ENCODE measurements at places on chromosomes 6 and 20.
A peak's percentile ranks its signal among the peaks of the same experiment; 100 is the strongest.

GRCh38 chr6:16700202-16700915 is 60.9 kb downstream of the ATXN1 start:
- no peak for DNase-seq

DNA sequence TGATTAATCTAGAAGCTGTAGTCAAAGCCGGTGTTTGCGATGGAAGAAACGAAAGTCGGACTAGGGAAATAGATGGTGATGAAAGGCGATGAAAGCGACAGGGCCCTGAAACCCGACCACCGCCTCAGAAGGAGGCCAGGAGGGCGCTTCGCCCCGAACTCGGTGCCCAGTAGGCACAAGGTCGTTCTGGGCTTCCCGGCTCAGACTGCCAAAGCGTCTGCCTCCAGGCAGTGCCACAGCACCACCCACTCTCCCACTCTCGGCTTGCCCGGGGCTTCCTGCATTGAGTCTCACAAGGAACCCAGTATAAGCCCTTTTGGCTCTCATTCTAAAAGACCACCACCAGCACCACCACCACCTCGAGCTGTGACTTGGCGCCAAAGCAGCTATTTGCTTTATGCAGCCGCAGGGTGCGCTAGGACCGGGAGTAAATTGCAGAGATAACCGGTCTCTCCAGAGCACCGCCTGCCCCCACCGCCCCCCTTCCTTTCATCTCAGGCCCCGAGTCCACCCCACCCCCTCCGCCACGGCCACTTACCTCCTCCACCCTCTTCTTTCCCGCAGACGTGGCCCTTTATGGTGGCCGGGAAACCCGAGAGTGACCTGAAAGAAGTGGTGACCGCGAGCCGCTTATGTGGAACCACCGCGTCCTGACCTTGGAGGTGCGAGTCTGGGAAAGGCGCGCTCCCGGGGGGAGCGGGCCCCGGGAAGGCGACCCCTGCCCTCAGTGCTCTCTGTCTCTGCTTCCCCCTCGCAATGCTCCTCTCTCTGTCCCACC is 2.4 kb downstream of the TCF21 start:
- no peak for DNase-seq

DNA sequence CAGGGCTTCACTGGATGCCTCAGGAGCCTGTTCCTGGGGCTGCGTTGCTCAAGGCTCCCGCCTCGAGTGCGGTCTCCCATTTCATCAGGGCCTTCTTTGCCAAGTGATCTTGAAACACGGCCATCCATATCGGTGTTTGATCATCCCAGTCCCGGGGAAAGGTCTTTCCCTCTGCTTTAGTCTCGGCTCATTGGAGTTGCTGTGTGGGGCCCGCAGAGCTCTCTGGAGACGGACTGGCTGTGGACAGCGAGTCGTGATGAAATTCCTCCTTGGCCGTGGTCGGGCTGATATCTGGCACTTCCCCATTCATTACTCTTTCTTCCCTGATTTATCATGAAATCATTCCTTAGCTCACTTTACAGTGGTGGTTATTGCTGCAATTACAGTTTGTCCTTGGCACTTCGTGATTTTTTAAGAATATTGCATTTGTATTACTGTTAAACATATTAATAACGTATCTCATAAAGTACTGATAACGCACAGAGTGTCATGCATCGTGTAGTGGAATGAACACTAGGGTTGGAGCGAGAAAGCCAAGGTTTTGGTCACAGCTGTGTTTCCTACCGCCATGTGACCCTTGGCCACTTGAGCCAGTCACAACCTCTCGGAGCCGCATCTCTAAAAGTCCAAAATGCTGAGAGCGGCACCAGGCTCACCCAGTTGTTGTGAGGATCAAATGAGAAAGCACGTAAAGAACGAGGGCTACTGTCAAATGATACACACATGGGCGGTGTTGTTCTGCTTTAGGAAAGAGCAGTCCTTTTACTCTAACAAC is 71.8 kb downstream of the MTHFD1L start:
- no peak for DNase-seq

DNA sequence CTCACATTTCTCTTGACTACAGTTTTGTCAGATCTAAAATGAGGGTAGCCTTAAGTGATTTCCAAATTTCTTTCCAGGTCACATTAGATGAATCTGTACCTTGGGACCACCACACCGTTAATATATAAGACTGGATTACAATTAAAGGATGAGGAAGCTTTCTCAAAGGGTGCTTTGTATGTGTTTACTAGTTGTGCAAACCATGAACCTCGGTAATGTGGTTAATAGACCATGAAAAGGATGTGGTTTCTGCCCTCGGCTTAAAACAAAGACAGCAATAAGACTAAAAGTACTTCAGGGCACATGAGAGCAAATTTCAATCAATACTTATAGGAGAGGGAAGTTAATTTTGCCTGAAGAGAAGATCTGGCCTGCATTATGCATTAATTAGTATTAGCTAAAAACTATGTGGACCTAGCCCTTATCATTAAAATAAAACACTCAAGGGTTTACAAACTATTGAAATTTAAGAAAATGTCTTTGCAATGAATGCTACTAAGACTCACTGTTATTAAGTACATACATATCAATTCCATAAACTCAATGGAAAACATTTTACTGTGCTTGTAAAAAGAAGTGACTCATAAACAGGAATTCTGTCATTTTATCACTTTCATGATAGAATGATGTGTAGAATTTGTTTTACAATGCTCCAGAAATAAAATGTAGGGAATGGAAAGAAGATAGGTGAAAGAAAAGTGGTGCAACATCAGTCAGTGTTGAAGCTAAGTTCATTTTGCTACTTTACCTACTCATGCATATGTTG is 936 bp upstream of the TMX4 start:
- DNase-seq: no peak

DNA sequence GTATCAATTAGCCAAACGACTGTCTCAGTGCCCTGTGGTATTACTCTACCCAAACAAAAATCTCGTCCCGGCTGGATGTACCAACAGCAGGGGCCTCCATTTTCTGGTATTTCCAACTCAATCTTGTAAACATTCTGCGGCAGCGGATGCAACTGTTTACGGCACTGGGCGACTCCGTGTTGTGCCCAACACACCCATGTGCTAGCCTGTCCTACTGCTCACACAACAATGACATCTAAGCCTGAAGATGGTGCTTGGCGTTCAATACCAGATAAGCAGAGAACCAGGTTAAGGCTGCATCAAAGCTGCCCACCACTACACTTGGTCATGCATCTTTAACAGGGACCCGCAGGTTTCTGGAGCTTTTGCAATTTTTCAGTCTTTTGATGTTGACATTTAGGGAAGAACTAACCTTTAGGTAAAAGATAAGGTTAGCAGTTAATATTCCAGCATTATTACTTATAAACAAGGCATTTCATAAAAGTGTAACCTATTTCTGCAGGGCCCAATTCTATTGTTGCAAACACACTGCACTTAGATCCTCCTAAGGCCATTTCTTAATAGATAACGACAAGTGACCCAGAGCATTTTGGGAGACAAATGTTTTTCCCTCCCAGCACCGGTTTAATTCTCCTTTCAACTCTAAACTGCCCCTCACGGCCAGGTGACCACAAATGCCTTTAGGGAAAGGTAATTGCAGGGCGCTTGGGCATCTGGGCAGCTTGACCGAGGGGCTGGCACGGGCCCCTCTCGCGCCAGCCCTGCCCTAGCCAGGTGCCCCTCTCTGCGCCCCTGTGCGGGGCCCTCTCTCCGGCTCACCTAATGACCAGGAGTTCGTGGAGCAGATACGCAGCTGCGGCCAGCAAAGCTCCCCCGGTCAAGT is 945 bp downstream of the FAXC start:
- no peak for DNase-seq

- DNase-seq: no peak
Measured at GRCh38 chr6:93394471-93394870, 24.9 kb downstream of the EPHA7 start.

DNA sequence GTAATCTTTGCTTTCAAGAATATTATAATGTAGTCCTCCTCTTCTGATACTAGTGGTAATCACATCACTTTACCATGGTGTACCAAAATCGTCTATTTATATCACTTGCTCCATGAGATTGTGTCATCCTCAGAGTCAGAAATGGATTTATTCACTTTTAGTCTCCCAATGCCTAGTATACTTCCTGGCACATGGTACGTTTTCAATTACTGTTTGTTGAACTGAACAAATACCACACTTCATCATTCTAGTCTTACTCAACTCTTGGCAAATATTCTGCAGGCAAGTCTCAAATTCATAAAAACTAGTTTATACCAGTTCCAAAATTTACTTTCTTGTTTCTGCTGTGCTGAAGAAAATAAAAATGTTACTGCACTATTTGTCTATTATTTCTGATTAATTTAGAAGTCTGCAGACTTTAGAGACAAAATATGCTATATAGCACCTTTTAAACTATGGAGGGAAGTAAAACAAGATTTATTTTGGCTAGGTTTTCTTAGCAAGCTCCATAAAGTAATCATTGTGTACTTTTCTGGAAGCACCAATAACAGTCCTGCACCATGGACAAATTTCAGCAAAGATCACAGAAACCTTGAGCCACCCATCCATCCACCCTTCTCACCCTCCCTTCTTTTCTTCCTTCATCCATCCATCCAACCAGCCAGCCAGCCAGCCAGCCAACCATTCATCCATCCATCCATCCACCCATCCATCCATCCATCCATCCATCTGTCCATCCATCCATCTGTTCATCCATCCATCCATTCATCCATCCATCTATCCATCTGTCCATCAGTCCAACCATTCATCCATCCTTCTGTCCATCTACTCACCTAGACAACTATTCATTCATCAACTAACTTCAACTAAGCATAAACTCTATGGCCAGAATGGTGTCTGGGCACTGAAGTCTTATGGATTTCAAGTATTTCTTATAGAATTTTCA is 102.1 kb upstream of the STMND1 start:
- peak; percentile 74 for DNase-seq

- no peak for DNase-seq
Measured at GRCh38 chr20:19495905-19496703, 262.0 kb upstream of the RIN2 start.

DNA sequence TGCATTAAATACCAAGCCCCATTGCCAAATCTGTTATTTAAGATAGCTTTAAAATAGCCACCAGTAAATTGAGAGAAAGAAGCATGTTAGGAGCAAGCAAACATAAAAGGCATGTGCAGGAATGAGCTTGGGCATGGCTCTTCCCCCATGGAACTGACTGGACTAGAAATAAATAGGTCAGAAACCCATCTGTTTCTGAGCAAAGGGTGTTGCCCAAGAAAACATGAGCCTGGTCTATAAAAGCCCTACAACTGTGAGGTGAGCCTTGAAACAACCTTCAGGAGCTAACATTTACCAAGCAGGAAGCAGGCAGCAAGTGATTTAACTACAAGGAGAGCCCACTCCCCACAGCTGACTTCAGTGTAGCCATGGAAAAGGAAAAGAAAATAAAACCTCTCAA is 126.3 kb downstream of the C6orf118 start:
- no peak for DNase-seq

DNA sequence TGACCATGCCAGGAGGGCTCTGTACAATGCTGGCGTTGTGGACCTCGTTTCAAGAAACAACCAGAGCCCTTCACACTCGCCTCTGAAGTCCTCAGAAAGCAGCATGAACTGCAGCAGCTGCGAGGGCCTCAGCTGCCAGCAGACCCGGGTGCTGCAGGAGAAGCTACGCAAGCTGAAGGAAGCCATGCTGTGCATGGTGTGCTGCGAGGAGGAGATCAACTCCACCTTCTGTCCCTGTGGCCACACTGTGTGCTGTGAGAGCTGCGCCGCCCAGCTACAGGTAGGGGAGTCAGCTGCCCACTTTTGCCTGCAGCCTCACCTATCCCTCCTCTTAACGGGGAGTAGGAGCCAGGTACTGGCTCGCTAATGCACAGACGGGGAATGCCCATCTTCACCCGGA is 16.2 kb downstream of the MYLIP start:
- no peak for DNase-seq

GRCh38 chr20:7687065-7687464 is 253.2 kb downstream of the HAO1 start:
- DNase-seq: no peak

DNA sequence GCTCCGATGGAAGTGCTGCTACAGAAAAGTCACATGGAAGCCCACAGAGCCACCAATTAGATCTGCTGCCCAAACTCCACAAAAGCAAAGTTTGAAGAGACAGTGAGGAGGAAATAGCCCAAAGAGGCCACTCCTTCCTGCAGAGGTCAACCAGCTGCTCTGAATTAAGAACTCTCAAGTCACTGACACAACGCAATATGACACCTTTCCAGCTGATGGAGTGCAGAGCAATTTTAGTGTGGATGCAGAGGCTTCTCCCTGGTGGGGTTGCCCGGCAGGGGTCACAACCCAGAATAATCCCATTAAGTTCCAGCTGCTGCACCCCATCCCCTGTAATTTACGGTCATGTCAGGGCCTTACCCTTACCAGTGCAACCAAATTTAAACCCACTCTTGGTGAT is 361.9 kb upstream of the JARID2 start:
- DNase-seq: peak; percentile 83

DNA sequence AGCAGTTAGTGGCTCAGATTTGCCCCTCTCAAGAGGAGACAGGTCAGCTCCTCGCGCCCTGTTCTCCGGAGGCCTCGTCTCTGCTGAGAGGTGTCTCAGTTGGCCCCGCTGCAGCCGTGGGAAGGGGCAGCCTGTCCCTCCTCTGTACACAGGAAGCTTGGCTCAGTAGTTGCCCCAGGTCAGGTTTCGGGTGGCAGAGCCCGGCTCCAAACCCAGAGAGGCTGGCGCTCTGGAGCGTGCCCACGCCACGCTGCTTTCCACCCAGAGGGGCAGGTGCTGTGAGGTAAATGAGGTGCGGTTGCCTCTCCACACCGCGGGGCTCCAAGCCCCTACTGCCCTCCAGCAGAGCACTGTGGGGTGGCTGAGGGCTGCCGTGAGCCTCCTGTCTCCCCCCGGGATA is 16.0 kb downstream of the DYNLT1 start:
- no peak for DNase-seq

- DNase-seq: peak; percentile 82
Measured at GRCh38 chr6:146289816-146290588, 253.6 kb upstream of the RAB32 start.

DNA sequence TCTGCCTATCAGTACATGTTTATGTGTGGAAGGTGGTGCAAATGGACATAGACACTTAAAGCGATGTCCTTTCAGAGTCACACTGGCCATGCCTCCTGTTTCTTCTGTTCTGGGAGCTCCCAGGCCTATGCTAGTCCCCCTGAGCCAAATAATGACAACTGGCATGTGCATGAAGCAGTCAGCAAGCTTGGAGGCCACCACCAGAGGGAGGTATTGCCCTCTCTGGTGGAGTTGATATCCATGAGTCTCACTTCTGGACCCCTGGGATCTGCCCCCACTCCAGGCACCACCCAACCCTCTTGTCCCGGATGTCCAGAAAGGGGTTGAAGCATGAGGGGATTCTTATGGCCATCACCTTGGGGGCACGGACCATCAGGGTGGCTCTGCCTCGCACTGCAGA is 172.2 kb downstream of the AIG1 start:
- no peak for DNase-seq

- DNase-seq: no peak
Measured at GRCh38 chr20:20864351-20865096, 152.1 kb upstream of the RALGAPA2 start.

- DNase-seq: no peak
Measured at GRCh38 chr6:88609983-88610382, 353.4 kb downstream of the RNGTT start.

- no peak for DNase-seq
Measured at GRCh38 chr6:158020811-158021210, 39.1 kb downstream of the SYNJ2 start.

Measured in HFF-Myc (cell line).